NCI-H2081 treated with DMSO at 0.1 percent for 48 hours (cell line): ENCODE measurements at places on chromosomes 4 and X.

DNA sequence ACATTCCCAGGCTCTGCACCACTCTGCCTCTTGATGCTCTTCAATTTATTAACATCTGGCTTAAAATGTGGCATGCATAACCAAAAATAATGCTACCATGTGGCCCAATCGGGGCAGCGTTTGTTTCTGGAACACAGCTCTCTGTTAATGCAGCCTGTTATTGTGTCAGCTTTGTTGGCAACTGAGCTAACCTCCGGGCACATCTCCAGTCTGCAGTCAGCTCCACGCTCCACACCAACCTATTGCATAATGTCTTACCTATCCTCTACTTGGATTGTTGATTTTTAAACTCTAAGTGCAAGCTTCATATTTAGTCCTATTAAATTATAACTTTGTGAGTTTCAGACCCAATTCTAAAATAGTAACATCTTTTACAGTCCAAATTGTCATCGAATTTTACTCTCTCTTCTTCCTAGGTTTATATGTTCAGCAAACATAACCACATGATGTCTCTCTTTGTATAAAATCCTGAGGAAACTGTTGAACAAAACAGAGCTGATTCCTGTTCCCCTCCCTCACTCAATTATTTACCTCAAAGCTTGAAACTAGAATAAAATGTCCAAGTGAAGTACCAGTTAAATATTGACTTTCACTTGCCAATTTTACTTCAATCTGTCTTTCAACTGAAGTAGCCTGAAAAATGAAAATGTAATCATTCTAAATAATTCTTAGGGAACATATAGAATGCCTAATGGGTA is 92.2 kb upstream of the RAPGEF2 start:
- peak; percentile 76 for DNase-seq

DNA sequence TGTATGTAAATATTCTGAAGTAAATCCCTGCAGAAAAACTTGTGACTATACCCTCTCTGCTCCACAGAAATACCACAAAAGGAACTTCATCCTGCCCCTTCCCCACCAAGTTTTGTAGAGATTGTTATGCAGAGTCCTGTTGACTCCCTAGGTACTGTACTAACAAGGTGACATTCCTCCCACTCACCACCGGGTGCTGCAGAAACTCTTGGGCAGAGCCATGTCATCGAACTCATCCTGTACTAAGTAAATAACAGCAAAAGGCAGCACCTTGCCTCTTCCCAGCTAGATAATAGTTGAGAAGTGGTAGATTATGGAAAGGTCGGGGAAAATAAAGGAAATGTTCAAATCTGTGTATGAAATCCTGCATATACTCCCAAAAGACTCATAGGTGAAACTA is 233.3 kb downstream of the STPG2 start:
- DNase-seq = no peak

DNA sequence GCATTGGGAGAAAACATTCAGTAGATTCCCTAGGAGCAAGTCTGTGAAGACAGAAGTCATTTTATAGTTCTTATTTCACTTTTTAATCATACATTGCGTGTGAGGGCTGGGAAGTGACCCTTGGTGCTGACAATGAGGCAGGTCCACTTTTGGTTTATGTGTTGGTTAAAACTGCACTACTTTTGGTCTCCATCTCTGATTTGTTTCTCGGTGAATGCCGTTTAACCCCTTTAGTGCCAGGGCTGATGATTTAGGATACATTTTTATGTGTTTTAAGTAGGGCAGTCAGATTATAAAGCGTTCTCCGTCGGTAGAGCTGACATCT is 110.4 kb downstream of the AFF1 start:
- no peak for DNase-seq

- DNase-seq = no peak
Measured at GRCh38 chrX:19912-20571, 261.1 kb upstream of the PLCXD1 start.
